Activated CD4-positive, alpha-beta T cell treated with anti-CD3 and anti-CD28 coated beads, Interleukin-2, amount 50 U/mL, for 4 hours (primary cell): ENCODE measurements at places on chromosomes 12 and 14.

DNA sequence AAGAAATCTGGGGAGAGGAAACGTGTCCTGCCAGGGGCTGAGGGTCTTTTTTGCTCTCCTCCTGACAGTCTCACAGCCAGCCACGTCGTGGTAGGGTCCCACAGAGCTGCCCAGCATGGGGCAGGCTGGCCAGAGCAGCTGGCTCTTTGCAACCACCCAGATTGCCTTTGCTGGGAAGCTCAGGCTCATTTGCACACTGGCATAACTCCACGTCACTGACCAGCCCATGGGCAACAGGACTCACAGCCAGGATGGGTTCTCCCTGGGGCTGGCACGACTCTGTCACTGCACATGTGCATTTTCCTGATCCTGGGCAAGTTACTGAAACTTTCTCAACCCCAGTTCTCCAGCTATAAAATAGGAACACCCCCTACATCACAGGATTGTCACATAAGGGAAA lies 242.2 kb downstream of the DPF3 start:
- no peak for DNase-seq

DNA sequence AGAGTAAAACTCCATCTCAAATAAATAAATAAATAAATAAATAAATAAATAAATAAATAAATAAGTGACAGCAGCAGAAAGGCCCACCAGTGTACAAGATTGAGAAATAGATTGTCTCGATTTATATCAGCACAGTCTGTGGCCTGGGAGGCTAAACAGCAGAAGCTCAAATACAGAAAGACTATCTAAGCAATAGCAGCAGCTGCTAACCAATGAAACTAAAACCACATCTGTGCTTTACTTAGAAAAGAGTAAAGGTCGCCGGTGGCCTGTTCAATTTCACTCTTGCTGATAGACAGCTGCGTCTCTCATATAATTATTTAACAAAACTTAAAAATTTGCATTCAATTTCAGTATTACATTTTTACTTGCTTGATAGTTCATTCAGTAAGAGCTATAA lies 325.7 kb downstream of the CEP128 start:
- DNase-seq = no peak

DNA sequence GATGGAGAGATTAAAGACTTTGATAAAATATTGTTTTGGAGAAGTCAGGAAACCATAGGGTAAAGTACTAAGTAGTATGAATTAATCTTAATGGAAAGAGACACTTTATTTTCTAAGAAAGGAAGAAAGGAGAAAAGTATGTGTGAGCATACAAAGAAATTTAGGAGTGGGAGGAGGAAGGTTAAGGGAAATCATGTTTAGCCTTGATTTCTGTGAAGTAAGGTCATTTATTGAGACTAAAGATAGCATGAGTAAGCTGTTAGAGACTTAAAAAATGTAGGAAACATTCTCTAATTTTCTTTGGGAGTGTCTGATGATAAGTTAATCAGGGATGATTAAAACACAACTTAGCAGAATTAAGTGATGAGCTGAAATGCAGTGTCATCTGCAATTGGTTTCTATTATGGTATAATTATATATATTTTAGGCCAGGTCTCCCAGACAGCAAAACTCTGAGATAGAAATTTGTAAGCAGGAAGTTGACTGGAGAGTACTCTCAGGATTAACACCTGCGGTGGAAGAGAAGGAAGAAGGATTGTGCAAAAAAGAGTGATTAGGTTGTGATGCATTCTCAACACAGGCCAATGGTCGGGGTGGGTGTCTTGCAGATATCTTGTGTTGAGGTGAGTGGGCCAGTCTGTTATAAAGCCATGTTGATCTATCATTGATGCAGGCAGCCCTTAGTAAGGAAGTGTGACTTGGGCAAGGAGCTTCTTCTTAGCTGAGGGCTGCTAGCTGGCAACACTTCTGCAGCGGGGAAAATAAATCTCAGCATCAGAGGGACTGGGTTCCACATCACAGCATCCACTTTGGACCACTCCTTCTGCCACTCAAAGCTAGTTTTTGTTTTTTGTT lies 256.2 kb downstream of the AEBP2 start:
- no peak for DNase-seq

DNA sequence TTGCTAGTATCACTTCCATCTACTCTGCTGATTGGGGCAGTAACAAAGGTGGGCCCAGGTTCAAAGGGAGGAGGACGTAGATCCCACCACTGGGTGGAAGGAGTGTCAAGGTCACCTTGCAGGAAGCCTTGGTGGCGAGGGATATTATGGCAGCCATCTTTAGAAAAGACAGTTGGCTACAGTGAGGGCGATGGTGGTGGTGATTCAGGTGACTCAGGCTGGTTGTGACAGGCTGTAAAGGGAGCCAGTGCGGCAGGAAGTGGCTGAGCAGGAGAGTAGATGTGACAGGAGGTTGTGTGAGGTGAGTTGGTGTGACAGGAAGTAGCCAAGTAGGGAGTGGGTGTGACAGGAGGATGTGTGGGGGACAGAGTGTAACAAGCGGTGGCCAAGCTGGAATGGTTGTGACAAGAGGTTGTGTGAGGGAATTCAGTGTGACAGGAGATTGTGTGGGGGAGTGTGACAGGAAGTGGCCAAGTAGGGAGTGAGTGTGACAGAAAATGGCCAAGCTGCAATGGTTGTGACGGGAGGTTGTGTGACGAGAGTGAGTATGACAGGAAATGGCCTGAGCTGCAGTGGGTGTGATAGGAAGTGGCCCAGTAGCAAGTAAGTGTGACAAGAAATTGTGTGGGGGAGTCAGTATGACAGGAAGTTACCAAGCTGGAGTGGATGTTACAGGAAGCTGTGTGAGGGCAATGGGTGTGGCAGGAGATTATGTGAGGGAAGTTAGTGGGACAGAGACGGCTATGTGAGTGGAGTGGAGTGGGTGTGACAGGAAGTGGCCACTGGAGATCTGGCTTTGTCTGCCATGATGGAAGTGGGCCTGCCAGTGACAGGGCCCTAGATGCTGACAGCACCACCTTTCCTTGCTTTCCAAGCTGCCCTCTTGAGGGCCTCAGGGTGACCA lies 136.5 kb upstream of the MYL2 start:
- peak; percentile 46 for DNase-seq

DNA sequence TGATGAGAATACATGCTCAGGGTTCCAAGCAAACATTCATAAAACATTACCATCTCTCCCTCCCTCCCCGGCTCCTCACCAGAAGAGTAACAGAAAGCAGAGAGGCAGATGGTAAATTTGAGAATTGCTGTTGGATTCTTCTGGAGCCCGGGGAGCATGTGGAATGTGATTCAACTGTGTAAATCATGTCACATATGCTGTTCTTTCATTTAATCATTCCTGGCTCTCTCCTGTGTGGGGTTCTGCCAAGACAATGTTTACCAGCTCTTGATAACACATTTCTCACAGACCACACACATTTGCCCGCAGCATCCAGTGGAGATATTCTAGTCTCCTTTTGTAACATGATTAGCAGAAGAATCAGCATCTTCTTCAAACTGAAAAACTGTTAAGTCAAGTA lies 23.4 kb upstream of the NR2C1 start:
- no peak for DNase-seq

GRCh38 chr12:13198876-13199275 lies 2.4 kb downstream of the EMP1 start:
- no peak for DNase-seq

- no peak for DNase-seq
Measured at GRCh38 chr14:50783563-50783962, 47.4 kb downstream of the NIN start.

DNA sequence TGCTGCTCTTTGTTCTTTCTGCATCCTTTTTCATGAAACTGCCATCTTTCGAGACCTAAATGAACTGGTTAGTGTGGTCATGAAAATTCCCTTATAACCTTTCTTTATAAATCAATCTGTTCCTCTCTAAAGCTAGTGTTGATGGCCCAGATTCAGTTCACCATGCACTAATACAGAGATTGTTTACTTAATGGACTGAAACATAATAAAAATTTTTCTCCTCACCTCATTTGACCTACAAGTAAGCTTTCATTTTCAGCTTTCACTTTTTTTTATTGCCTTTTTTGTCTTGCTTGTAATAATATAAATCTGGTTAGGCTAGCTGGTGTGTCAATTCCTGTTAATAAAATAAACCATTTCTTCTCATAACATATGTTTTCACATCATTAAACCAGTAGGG lies 183.8 kb downstream of the CCDC59 start:
- DNase-seq = no peak

DNA sequence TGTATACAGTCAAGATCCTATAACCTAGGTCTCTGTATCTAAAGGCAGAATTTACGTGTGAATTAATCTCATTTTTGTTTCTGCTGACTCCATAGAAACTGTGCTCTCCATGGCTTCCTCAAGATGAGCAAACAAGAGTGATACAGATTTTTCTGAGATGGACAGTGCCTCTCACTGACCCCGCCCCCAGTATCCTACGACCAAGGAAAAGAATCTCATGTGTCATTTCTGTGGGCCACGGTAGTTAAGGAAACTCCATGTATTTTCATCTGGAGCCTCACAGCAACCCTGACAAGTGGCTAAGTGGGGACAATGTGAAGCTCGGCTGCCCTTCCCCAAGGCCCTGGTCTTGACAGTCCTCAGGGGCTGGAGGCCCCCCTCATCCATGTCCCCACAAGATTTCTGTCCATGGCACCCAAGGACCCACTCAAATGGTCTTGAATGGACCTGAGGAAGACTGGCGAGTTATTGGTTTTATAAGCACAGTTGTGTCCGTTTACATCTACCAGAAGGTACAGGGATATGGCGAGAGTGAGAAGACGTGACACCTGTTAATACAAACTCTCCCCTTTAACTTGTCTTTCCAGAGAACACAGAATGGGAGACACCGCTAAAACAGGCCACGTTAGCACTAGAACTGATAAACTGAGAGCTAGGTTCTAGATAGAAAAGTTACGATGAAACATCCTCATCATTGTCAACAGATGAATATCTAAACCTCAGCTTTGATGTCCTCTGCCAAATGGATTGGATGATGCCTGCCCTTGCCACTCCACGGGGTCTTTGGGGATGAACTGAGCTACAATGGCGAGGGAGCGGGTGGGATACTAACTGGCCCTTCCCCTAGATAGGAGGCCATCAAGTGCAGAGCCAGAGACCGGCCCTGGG lies 108.4 kb upstream of the EGLN3 start:
- DNase-seq = no peak

DNA sequence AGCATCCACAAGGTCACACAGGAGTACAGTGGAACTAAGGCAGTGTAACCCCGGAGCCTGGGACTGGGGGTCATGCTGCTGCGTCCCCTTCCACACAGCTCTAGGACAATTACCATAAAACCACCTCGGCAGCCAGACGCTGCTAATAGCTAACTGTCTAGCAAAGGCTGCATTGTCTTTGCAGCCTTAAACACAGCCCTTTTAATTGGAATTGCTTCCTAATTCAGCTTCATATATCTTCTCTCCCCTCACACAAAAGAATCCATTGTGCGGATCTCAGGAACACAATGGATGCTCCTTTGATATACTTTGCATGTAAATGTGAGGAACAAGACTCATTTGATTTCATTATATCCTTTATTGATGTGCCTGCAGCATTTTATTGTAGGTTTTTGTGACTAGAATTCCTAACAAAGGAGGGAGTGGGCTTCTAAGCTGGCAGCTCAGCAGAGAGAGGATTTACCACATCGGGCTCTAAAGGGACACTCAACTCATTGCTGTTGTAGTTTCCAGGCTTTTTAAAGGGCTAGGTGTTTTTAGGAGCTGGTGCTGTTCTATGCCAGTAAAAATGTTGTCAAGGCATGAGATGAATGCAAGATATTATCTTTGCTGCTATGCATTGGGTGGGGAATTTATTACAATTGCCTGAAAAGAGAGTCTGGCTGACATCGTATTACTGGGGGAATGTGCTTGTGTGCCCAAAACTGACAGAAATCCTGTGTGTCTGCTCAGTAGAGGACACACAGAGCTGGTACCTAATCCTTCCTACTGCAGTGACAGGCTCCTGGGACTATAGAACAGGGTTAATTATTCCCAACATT lies 30.4 kb upstream of the DACT1 start:
- no peak for DNase-seq

GRCh38 chr12:31324116-31324844 lies 1.7 kb downstream of the SINHCAF start:
- DNase-seq = peak; percentile 65

DNA sequence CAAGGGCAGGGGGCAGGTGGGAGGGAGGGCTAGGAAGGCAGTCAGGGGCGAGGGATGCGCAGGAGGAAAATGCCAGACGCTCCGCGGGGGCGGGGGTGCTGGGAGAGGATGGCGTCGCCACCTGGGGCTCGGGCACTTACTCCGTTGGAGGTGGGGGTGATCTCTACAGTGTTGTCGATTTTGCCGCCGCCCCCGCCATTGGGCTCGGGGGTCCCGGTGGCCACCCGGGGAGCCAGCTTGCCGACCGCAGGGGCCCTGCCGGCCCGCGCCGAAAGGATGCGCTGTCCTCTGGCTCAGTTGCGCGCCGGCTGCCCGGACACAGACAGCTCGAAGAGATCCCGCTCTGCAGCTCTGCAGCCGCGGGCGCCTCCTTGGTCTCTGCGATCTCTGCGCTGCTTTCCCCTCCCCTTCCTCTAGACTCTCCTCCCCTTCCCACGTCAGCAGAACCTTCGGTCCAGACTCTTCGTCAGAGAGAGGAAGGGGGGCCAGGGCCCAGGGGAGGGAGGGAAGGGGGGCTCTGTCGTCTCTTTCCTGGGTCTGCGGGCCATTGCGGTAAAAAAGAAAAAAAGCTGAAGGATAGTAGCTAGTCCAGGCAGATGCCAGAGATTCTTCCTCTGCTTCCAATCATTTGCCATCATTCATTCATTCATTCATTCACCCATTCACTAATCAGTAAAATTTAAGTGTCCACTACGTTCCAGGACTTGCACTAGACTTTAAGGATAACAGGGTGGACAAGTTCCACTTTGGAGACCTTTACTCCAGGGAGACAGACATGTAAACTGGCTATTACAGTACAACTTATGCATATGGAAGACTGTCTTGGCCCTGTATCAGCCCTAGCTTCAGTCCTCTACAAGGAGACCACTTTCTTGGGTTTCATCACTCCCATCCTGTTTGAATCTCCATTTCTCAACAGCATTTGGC lies at the start of gene SLC22A17:
TSS of gene SLC22A17 (minus strand) at position 382 of the 927 bp plus-strand sequence.
- peak; percentile 52 for DNase-seq

- peak; percentile 16 for DNase-seq
Measured at GRCh38 chr12:5745251-5745888, 199.7 kb downstream of the ANO2 start.

GRCh38 chr14:104113631-104114420 lies 24.6 kb upstream of the KIF26A start:
- DNase-seq = no peak

DNA sequence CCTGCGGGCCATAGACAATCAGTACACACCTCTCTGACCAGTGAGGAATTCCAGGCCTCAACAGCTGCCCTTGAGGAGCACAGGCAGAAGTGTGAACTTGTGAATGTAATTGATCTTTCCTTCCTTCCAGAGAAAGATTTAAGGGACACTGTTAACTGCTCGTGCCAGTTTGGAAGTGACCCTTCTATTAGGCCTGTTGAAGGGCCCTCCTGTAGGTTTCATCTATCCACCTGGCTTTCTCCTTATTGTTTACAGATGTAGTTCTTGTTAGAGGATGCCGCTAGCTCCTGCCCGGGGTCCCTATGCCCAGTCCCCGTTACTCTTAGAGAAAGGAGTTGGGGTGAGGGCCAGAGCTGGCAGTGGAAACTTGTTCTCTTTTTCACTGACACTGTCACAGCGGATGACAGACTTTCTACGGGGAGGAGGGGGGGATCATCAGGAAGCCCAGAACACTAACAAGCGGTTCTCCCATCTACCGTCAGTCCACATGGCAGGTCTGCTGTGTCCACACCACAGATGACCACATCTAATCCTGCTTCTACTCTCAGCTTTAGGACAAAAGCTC lies 42.6 kb downstream of the SH2B3 start:
- no peak for DNase-seq
